ENCODE measurements at places on chromosomes 13 and 19. TPM values are rescaled to one million over a fixed set of nuclear protein-coding genes. Genes with fewer than 3 reads are reported as not detected.

DNA sequence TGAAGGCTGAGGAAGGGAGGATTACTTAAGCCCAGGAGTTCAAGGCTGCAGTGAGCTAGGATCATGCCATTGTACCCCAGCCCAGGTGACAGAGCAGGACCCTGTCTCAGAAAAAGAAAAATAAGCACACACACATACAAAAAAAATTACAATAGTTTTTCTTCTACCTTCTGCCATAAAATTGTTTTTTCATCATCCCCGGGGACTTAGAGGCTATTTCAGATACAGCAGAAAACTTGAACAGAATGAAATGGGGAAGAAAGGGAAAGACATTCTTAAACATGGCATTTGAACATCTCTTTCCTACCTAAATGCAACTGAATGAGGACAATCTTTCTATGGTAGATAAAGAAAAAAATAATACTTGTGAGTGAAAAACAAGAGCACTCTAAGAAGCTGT is 109.1 kb downstream of the KCTD12 start:
- no peak overlapping the region for H3K4me3 ChIP-seq
- H3K27ac ChIP-seq: no peak overlapping the region
- DNase-seq: no peak
- H3K36me3 ChIP-seq: no peaks in the 10 kb centered on the region

GRCh38 chr19:12199757-12200419 is 37.0 kb downstream of the ZNF136 start:
- H3K27ac ChIP-seq: no peak overlapping the region
- DNase-seq: no peak
- no peaks in the 10 kb centered on the region for H3K27me3 ChIP-seq
- H3K4me3 ChIP-seq: no peak overlapping the region
- H3K36me3 ChIP-seq: peaks cover 28% of the 10 kb centered on the region

DNA sequence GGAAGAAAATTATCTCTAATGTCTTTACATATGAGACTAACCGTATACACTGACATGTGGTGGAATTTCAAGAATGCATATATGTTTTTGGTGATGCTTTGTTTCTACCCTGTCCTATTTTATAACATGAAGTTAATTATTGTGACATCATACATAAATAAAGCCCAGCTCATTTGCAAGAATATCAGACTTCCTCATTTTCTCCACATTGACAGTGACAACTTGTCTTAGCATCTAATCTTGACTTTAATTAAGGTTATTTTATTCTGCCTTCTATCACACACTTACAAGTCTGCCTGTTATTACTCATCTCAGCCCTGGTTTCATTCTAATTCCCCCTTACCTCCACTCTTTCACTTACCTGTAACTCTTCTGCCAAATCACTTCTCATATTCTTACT is 140.6 kb upstream of the STARD13 start:
- H3K27ac ChIP-seq: no peak overlapping the region
- no peaks in the 10 kb centered on the region for H3K4me1 ChIP-seq
- no peak overlapping the region for H3K4me3 ChIP-seq
- no peaks in the 10 kb centered on the region for H3K36me3 ChIP-seq
- no peaks in the 10 kb centered on the region for H3K27me3 ChIP-seq

The TNFSF13B gene
- 6.2 TPM for total RNA-seq

DNA sequence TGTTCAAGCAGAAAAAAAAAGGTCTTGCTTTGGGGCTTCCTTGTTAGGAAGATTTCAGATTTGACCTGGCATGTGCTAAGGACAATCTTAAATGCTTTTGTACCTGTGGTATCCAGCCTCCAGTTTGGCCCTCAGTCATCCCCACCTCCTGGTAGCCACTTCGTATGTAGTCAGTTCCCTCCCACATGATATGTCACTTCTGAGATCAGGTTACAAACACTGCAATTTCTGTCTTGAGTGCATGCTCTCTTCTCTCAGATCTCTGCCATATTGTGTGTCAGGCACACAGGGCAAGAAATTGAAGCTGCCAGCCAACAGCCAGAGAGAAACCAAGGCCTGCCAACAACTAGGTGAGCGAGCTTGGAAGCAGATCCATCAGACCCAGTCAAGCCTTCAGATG is 60.3 kb upstream of the STARD13 start:
- H3K4me1 ChIP-seq: peaks cover 2% of the 10 kb centered on the region
- no peak for DNase-seq
- peaks cover 2% of the 10 kb centered on the region for H3K36me3 ChIP-seq
- H3K4me3 ChIP-seq: no peak overlapping the region
- H3K27ac ChIP-seq: no peak overlapping the region

The CFAP97D2 gene
- not detected for total RNA-seq

The GRK1 gene
- not detected for total RNA-seq

- peak overlapping the region; percentile 92 for H3K27ac ChIP-seq
- H3K4me1 ChIP-seq: peaks cover 75% of the 10 kb centered on the region
- no peak overlapping the region for H3K4me3 ChIP-seq
- H3K27me3 ChIP-seq: no peaks in the 10 kb centered on the region
- DNase-seq: no peak
Observed at GRCh38 chr19:5960005-5961001, 17.6 kb downstream of the RANBP3 start.

The PSG3 gene
- not detected for total RNA-seq

The LSM14A gene
- total RNA-seq: 116 TPM

GRCh38 chr13:102195566-102196462 is 206.0 kb downstream of the FGF14 start:
- no peak overlapping the region for H3K4me3 ChIP-seq
- H3K27ac ChIP-seq: no peak overlapping the region
- H3K36me3 ChIP-seq: no peaks in the 10 kb centered on the region
- DNase-seq: no peak
- peaks cover 13% of the 10 kb centered on the region for H3K4me1 ChIP-seq

DNA sequence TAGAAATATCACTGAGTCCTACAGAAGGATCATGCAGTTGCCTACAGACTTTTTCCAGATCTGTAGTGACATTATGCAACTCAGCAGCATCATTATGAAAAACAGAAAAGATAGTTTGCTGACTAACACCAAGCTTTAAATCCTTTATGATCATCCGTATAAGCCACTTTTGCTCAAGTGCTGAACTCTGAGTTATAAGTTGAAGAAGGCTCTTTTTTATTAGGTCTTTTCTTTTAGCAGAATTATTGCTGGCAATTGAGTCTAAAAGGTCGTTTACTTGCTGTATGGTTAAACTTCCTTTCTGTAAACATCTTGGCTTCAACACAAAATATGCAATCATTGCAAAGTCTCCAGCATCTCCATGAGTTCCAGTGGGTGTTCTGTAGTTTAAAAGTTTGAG is 4.8 kb downstream of the LIG4 start:
- DNase-seq: no peak
- H3K36me3 ChIP-seq: peaks cover 31% of the 10 kb centered on the region
- no peak overlapping the region for H3K27ac ChIP-seq
- no peak overlapping the region for H3K4me3 ChIP-seq
- H3K4me1 ChIP-seq: peaks cover 17% of the 10 kb centered on the region

DNA sequence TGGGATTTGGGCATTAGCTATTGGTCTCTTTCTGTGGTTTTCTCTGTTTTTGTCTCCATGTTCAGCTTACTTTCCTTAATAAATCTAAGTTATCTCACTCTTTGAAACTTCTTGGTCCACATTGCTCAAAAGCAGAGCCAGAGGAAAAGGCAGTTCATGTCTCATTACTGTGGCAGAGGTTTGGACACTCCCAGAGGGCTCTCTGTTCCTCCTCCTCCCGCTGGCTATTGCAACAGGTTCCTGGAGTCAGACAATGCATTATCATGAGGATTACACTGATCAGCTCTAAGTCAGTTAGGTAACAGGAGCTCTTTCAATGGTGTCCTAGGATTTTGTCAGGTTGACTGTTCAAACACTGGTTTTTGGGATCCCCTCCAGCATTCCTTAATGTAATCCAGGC is 298.8 kb downstream of the NDFIP2 start:
- no peaks in the 10 kb centered on the region for H3K27me3 ChIP-seq
- no peak overlapping the region for H3K4me3 ChIP-seq
- no peak for DNase-seq
- no peaks in the 10 kb centered on the region for H3K4me1 ChIP-seq
- no peaks in the 10 kb centered on the region for H3K36me3 ChIP-seq
- no peak overlapping the region for H3K27ac ChIP-seq

DNA sequence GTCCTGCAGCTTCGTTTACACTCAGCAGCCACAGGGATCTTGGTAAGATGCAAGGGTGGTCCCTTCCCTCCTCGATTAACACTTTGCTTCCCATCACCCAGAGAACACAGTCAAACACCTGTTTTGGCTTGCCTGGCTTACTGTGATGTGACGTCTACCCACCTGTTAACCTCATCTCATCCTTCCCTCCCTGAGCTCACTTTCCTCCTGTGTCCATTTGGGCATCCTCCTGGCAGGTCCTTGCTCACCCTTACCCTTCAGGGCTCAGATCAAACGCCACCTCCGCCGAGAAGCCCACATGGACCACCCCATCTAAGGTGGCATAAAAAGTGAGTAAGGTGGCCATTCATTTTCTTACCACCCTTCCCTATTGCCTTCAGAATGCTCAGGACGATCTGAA is 9.2 kb downstream of the FIZ1 start:
- H3K27ac ChIP-seq: no peak overlapping the region
- peaks cover 13% of the 10 kb centered on the region for H3K4me1 ChIP-seq
- no peak overlapping the region for H3K4me3 ChIP-seq
- H3K36me3 ChIP-seq: peaks cover 8% of the 10 kb centered on the region

- H3K27me3 ChIP-seq: no peaks in the 10 kb centered on the region
- H3K4me1 ChIP-seq: peaks cover 4% of the 10 kb centered on the region
Observed at GRCh38 chr13:44459674-44460073, 86.0 kb downstream of the SERP2 start.

- no peak overlapping the region for H3K4me3 ChIP-seq
- DNase-seq: no peak
- no peaks in the 10 kb centered on the region for H3K27me3 ChIP-seq
- no peaks in the 10 kb centered on the region for H3K4me1 ChIP-seq
- H3K27ac ChIP-seq: no peak overlapping the region
Observed at GRCh38 chr19:6412061-6412446, 12.6 kb downstream of the KHSRP start.

GRCh38 chr13:57644106-57644505 is 12.6 kb downstream of the PCDH17 start:
- no peak overlapping the region for H3K4me3 ChIP-seq
- no peak for DNase-seq
- no peaks in the 10 kb centered on the region for H3K27me3 ChIP-seq
- H3K4me1 ChIP-seq: no peaks in the 10 kb centered on the region
- H3K27ac ChIP-seq: no peak overlapping the region
- no peaks in the 10 kb centered on the region for H3K36me3 ChIP-seq

The VMAC gene
- total RNA-seq: 7.0 TPM

- H3K27ac ChIP-seq: no peak overlapping the region
- no peaks in the 10 kb centered on the region for H3K4me1 ChIP-seq
- peaks cover 37% of the 10 kb centered on the region for H3K27me3 ChIP-seq
- H3K4me3 ChIP-seq: no peak overlapping the region
- no peaks in the 10 kb centered on the region for H3K36me3 ChIP-seq
Observed at GRCh38 chr13:28794396-28794795, 25.7 kb upstream of the MTUS2 start.

The NKPD1 gene
- 0.18 TPM for total RNA-seq

GRCh38 chr19:49210901-49211451 is 53.4 kb downstream of the TRPM4 start:
- H3K27me3 ChIP-seq: peaks cover 6% of the 10 kb centered on the region
- peaks cover 9% of the 10 kb centered on the region for H3K4me1 ChIP-seq
- H3K27ac ChIP-seq: no peak overlapping the region
- no peak overlapping the region for H3K4me3 ChIP-seq
- H3K36me3 ChIP-seq: no peaks in the 10 kb centered on the region

DNA sequence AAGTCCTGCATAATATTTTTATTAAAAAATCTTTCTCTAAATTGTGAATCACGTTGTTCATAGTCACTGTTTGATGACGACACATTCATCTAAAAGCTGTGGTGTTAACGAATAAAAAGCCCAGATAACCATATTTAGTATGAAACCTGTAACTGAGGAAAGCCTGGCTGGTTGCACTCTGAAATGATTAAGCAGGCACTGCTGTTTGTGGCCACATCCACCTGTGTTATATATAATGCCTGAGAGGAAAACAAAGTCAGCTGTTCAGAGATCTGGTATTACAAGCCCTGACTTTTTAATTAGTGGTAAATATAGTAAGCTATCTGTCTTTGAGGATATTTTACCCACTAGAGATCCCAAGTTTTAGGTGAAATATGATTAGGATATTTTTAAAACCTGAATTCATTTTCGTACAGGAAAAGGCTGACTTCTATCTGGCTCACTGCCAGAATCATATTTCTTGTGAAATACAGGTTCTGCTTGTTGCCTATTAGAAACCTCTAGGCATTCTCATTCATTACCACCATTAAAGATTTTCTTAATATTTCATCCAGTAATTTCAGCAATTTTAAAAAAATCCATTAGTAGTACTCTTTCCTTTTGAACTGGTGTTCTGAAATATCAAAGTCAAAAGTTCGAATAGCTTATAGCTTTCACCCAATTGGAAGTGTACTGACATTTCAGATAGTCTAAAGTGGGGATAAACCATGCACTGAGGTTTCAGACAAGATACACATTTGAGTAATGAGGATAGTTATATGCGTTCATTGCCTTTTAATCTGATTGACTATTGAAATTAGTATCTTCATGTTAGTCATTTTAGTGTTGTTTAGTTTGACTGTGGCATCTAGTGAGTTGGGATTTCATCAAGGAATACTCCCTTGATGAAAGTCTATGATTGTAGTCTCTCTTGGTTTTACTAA is 79.7 kb downstream of the LMO7 start:
- H3K4me1 ChIP-seq: peaks cover 9% of the 10 kb centered on the region
- H3K4me3 ChIP-seq: no peak overlapping the region
- no peak overlapping the region for H3K27ac ChIP-seq
- H3K36me3 ChIP-seq: peaks cover under 1% of the 10 kb centered on the region
- peak; percentile 49 for DNase-seq
- H3K27me3 ChIP-seq: no peaks in the 10 kb centered on the region

DNA sequence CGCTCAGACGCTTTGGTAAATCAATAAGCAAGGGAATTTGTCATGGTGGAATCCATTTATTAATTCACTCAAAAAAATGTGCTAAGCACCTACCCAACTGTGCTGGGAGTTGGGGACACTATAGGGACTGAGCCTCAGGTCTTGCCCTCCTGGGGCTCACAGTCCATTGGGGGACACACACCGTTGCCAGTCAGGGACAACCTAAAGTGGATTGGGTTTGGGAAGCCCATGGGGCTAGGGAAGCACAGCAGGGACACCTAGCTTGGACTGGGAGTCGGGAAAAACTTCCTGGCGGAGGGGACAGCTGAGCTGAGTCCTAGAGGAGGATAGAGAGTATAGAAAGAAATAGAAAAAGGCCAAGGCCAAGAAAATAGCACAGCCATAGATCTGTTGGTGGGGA is 8.5 kb downstream of the FOSB start:
- H3K27ac ChIP-seq: no peak overlapping the region

DNA sequence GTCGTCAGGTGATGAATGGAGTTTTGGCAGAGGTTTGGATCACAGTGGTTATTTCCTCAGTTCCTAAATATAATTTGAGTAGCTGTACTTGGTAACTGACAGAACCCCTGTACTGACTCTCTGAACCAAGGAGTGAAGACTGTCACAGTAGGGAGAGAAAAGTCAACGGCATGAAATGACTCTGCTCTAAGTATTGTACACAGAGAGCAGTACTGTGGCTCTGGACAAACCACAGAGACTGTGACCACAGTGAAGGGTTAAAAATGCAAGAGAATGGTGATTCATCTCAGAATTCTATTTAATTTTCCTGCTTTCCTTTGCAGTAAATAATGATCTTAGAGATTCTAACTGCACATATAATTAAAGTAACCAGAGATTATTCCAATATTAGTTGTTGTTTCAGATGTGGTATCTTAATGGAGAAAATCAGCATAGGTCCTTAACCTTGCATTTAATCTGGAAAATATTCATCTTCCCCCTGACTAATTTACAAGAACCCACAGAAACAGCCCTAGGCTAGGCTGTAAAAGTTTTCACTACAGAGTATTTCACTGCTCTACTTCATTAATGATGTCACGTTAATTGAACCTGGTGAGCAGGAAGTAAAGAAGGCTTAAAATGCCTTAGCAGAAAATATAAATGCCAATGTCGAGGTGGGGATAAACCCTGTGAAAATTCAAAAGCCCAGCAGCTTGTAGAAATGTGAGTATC is 221.9 kb downstream of the LIG4 start:
- H3K27me3 ChIP-seq: no peaks in the 10 kb centered on the region
- no peaks in the 10 kb centered on the region for H3K4me1 ChIP-seq
- no peak overlapping the region for H3K4me3 ChIP-seq
- no peak overlapping the region for H3K27ac ChIP-seq

All from activated CD8-positive, alpha-beta memory T cell treated with anti-CD3 and anti-CD28 coated beads, Interleukin-2, amount 10 ng/mL, durations not matched to agents 7 days and 5 days (primary cell).